ENCODE measurements at places on chromosomes 2 and 18. TPM values are rescaled to one million over a fixed set of nuclear protein-coding genes. Genes with fewer than 3 reads are reported as not detected.
A peak's percentile ranks its signal among the peaks of the same experiment; 100 is the strongest.

GRCh38 chr18:36757081-36757480 is 71.7 kb downstream of the TPGS2 start:
- peak; percentile 25 for DNase-seq

Gene CARF
- polyA plus RNA-seq, result 10.4 TPM

Gene HAT1
- polyA plus RNA-seq, result 39.4 TPM

DNA sequence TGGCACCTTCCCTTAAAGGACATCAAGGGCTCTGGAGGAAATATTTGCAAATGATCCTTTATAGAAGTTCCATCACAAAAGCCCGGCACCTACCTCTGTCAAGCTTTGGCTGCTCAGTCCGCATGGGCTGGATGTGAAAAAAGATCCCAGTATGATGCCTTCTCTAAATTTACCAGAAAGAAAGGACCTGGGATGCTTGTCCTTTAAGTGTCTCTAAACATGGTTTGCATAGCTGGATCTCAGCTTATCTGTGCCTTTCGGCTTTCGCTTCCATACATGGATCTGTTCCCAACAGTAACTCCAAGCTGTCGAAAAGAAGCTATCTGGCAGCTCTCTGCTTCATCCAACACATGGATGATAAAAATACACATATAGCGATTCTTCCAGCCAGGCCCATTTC is 60.4 kb upstream of the SLC8A1 start:
- no peak for DNase-seq

DNA sequence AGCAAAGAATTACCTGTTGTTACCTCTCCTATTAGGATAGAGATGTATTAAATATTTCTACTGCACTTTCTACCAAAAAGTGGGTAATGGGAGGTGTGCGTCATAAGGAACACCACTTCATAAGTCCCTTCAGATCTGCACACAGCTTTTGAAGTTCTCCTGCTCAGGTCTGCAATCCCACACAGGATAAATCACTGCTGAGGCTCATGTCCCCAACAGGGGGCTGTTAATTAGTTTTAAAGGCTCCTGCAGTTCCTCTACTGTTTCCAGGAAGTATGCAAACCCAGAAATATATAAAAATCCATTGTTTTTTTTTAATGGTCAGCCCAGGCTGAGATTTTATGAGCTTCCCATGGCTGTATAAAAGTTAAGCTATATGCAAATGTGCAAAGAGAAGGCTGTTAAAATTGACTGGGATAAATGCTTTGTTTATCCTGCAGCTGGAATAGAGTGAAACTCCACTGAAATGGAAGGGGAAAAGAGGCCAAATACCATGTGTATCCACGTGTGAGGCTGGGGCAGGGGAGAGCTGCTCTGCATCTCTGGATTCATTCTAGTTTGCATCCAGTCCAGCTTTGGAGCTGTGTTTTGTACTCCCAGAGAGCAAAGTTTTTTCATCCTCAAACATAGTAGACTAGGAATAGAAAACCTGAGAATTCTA is 903.7 kb downstream of the TDRD15 start:
- no peak for DNase-seq

- DNase-seq, result peak; percentile 31
These were observed 2.2 kb downstream of the SEPTIN10 start for GRCh38 chr2:109611467-109612095.

Gene SRD5A2
- polyA plus RNA-seq, result 0.22 TPM
